Stimulated activated CD8-positive, alpha-beta memory T cell treated with anti-CD3 and anti-CD28 coated beads, Interleukin-2, amount 100 ng/mL, for 48 hours (primary cell): ENCODE measurements at places on chromosomes 3 and 15.

GRCh38 chr15:94691169-94691568 lies 459.8 kb downstream of the MCTP2 start:
- DNase-seq: no peak

- DNase-seq: no peak
Measured at GRCh38 chr3:133455960-133456359, 56.1 kb downstream of the BFSP2 start.

GRCh38 chr15:59457103-59457502 lies 19.1 kb downstream of the FAM81A start:
- DNase-seq: no peak

GRCh38 chr15:74387621-74388362 lies 20.3 kb upstream of the CYP11A1 start:
- DNase-seq: no peak

DNA sequence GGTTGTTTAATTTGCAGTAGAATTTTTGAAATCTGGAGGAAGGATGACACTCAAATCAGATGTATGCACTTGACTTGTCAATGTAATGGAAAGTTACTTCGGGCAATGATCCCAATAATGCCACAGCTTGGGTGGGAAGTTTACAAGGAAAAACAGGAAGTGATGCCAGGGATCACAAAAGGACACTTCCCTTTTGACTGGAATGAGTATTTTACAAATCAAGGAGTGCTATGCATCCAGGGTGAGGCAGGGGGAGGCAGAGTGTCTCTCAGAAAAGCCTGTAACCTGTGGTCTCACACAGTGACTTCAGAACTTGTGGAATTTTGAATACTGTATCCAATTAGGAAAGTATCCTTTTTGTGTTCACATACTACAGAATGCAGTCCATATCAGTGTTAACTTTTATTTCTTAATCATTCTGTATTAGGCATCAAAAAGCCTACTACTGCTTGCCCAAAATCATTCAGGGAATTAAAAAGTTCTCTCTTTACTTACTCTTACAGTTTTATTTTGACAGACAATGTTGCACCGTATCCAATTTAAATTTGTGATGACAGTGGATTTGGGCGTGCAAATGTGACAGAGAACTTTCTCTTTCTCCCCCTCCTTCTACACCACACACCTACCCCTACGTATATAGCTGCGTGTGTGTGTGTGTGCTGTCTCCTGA lies 445.1 kb downstream of the MECOM start:
- DNase-seq: no peak

GRCh38 chr3:8773941-8774542 lies 4.6 kb upstream of the OXTR start:
- no peak for DNase-seq

- no peak for DNase-seq
Measured at GRCh38 chr3:193016437-193016901, 98.8 kb upstream of the MB21D2 start.

- no peak for DNase-seq
Measured at GRCh38 chr3:198018416-198018815, 58.4 kb downstream of the LMLN start.

DNA sequence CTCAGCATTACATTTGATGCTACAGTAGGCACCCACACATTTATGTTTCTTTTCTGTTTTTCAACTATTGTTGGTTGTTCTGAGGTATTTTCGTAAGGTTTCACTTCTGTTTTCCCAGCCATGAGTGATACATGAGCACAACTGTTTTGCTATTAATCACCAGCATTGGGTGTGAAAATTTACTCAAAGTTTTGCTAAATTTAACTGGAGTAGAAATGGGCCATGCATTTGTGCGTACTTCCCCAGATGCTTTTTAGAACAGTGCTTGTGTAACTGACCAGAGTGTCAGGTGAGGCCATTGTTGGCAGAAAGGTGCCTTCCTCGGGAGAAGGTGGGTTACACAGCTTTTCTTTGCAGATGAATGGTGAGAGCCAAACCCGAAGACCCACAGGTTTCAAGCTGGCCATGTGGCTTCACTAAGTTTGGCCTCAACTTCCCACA lies 70.4 kb downstream of the ST6GAL1 start:
- DNase-seq: no peak

DNA sequence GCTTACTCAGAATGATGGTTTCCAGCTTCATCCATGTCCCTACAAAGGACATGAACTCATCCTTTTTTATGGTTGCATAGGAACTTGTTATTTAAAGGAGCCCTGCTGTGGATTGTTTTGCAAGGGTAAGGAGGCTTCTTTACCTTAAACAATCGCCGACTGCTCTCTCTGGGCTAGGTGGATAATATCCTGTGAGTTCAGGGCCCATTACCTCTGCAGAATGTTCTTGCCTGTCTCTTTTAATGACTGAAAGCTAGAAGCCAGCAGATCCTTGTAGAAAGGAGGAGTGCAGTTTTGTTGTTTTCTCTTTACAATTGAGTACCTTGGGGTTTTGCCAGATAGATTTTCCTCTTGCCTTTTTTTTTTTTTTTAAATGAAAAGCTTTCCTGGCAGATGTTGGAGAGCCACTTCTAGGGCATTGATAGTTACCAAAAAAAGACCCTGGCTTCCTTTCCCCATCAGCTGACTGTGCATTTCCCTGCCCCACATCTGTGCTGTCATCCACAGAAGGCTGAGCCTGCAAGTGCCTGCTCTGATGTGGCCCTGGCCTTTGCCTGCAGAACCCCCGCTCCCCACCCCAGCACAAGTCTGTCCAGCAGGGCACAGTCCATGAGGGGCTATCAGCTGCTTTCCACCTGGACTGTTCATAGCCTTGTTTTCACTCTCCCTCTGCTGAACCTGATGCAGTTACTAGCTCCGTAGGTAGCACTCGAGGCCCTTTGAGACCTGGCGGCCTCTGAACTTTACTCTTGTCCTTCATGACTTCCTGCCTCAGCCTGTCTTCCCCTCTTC lies 113.1 kb downstream of the CHCHD6 start:
- DNase-seq: no peak

DNA sequence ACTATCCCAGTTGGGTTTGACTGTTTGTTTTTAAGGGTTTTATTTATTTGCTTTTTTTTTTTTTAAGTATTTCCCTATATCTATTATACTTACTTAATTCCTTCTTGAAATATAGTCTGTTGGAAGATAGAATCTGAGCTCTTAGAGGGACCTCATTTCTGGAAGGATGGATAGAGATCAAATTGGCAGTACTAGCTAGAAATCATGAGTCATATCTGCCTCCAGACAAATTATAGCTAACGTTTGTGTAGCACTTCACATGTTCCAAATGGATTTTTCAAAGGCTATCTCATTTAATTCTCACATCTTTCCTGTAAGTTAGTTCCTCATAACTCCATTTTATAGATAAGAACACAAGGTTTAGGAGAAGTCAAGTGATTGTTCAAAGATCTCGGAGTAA lies 384.7 kb downstream of the ZIC1 start:
- DNase-seq: no peak

DNA sequence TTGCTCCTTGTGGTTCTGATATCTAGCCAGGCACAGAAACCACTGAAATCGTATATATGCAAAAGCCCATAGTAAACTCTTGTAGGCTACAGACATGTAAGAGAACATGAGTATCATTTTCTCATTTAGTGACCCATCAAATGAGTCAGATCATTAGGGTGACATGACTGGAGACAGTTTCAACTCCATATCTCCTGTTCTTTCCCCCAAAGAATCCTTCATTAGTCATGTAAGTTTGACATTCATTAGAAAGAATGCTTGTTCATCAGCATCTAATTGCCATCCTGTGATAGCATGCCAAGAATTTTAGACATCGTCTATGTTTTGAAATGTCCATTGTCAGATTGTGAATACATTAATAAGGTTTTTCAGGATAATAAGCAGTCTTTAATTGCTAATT lies 264.9 kb upstream of the TPM1 start:
- no peak for DNase-seq

DNA sequence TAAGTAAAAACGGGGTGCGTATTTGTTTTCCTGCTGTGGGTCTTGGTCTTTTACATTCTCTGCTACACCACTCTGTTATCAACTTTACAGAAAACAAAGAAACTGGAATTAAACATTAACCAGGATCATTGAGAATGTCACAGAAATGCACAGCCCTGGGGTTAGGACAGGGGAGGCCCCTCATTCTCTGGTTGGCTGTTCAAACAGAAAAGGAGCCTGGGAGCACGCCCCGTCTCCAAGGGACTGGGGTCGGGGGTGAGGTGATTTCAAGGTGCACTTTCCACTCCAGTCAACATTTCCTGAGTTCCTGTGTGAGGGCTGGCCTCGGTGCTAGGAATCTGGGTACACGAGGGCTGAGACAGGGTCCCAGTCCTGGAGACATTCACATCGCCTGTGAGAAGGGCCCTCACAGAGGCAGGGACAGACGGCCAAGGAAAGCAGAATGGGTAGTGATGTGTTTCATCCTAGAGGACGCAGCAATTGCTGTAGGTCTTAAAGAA lies 30.3 kb downstream of the CPN2 start:
- DNase-seq: no peak

GRCh38 chr3:147355753-147356090 lies 50.6 kb downstream of the ZIC4 start:
- DNase-seq: no peak

DNA sequence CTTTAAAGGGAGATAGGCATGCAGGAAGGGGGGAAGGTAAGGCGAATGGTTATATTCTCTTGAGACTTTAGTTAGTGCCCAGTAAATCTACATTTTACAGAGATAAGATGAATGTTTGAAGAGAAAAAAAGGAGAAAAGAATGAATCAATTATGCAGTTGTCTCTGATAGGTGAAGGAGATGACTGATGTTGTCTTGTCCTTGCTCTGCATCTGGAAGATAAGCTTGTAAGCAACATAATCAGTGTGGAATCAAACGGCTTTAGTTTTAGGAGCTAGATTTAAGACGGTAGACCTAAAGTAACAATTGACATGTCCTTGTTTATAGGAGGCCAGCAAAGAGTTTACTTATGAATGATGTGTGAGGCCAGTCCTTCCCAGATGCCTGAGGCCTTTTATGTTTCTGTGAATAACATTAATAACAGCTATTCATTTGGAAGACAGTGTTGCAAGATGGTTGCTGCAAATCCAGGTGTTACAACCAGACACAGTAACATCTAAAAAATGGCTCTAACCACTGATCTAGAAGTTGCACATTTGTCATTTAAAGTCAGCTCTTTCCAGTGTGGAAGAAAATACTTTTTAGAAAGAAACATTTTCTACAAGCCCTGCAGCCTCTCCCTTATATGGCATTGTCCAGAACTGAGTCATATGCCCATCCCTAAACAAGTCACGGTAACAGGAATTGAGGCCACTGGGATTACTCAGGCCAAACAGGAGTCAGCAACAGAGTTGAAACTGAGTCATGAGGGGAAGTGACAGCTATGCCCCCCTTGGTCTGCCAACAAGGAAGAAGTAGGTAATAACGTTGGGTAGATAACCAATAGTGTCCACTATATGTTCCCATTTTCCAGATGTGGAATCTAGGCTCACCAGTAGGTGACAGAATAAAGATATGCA lies 77.5 kb upstream of the FBN1 start:
- no peak for DNase-seq

GRCh38 chr3:72702997-72703396 lies 145.2 kb downstream of the SHQ1 start:
- no peak for DNase-seq

GRCh38 chr3:127630811-127631714 lies 2.1 kb downstream of the PODXL2 start:
- DNase-seq: no peak

DNA sequence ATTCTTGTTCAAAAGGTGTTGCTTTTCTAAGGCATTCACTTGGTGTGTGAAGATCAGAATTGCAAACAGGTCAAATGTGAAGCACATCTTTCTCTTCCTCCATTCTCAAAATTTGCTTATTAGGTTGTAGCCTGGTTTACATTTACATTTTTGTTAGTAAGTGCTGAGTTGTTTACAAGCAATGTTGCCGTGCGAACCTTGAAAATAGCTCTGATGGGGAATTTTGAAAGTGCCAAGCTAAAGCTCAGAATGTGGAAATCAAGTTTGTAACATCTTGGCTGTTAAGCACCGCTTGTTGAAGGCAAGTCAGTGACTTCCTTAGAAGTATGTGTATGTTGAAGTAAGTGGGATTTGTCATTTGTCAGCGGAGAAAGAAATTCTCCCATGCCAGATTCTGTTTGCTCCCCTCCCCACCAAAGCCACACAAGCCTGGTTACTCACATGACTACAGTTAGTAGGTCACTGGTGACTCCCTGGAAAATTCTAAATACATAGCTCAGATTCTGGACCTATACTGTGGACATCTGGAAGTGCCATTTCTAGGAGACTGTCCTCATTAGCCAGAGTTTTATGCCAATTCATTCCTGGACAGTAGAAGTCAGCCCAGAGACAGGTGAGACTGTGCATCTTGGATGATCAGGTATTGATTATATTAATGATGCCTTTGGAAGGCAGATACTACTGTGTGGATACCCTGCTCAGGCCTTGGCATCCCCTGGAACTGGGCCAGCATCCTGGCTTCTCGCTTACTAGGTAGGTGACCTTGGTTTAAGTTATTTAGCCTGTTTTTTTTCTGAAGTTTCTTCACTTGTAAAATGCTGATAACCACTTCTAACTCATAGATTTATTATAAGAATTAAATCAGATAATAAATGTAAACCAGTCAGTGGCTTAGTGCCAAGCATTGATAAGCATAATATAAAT lies 390.6 kb upstream of the SEMA6D start:
- DNase-seq: no peak

- no peak for DNase-seq
Measured at GRCh38 chr15:79003896-79004295, 59.0 kb upstream of the CTSH start.

DNA sequence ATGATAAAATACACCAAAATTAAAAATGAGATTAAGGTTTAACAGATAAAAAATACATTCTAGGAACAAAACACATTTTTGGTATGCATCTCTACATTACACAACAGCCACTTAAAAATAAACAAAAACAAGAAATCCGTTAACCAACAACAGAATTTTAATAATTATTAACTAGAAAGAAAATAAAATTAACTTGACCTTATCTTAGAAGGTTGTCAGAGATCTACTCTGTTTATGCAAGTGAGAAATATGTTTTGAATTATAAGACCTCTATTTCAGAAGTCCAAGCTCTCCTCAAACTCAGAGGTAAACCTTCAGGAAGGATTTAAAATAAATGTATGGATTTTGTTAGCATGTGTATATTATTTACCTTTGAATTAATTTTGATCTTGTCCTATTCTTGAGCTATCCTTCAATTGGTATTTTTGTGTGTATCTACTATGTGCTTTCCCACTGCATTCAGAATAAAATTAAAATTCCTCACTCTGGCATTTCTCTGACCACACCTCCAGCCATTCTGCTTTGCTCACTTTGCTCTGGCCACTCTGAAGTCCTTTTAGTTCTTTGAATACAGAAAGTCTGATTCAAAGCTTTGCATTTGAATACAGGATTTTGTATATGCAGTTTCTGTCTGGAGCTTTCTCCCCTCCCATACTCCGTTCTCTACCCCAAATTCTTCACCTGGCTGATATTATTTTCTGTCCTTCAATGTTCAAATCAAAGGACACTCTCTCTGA lies 352.0 kb downstream of the ZBTB20 start:
- DNase-seq: no peak

- no peak for DNase-seq
Measured at GRCh38 chr3:177601152-177601551, 403.9 kb upstream of the TBL1XR1 start.
